ENCODE measurements at places on chromosomes 16 and 17. TPM values are rescaled to one million over a fixed set of nuclear protein-coding genes. Genes with fewer than 3 reads are reported as not detected.

CFAP119 gene
- 1.2 TPM for total RNA-seq

ANKRD40CL gene
- not detected for total RNA-seq

CX3CL1 gene
- 106 TPM for total RNA-seq

TMEM101 gene
- 24.4 TPM for total RNA-seq

SMPD3 gene
- total RNA-seq, result 6.5 TPM

DNA sequence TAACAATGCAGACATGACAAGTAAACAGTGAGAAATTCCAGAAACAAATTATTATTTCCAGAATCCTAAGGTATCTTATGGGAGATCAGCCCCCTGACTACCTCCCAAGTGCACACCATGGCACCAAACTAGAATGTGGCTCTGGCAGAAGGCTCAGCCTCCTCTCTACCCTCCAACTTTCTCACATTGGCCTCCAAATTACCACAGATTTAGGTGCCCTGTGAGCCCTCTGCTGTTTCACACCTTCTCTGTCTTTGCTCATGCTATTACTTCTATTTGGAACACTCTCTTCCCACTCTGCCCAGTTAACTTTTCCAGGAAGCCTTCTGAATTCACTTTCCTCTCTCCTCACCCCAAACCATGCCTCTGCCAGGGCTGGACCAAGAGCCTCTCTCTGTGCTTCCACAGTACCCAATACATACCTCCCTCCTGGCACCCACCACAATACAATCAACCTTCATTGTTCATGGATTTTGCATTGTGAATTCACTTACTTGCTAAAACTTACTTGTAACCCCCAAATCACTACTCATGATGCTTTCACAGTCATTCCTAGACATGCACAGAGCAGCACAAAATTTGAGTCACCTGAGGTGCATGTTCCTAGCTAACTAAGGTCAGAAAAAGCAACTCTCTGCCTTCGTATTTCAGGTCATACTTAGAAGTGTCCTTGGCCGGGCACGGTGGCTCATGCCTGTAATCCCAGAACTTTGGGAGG, 31.4 kb downstream of the SMG6 start:
- DNase-seq, result no peak

- no peak for DNase-seq
These were observed 118.1 kb downstream of the HIC1 start for GRCh38 chr17:2172999-2173398.

DNA sequence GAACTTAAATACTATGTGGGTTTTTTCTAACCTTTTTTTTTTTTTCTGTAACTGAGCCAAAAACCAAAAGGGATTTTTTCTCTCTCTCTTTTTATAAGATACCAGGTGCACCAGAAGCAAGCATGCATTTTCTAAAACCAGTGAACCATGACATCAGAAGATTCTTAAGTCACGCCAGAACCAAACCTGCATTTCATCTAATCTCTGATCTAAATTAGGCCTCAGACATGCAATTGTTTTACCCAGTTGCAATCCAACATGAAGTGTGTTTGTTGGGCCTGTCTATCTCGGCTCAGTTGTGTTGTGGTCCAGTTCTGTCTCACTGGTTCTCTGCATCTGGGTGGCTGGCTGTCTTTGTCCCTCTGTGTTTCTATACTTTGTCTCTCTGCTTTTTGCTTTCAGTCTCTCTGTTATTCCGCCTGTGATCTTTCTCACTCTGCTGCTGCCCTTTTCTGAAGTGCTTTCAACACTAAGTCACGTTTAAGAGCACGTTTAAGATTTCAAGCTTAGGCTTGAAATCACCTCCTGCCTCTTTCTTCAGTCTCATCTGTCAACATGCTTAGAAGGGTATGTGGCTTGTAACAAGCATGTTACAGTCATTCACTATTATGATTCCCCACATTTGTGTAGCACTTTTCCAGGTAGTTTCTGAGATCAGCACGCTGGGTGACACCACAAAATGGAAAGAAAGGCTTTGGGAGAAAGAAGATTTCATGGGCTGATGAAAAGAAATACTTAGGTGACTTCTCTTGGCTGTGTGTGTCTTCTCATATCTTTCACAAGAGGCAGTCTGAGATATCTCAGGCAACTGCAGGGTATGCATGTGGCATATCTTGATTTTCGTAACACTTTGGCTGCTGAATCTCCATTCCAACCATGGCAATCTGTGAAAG, 488.9 kb downstream of the SHISA9 start:
- no peak for DNase-seq

DNA sequence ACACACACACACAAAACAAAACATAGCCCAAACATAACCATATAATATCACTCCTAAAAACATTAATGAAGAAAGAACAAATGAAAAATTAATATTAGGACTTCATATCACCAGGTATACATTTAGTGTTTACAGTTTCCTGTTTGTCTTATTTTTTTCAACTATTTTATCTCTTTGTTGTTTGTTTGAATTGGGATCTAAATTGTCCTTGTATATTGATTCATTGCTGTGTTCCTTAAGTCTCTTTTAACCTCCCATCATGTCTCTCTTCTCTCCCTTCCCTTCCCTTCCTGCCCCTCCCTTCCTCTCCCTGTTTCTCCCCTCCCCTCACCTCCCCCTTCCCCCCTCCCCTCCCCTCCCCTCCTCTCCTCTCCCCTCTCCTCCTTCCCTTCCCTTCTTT, 23.8 kb upstream of the CBLN1 start:
- no peak for DNase-seq

GRCh38 chr17:57925361-57925990, 29.7 kb downstream of the CUEDC1 start:
- no peak for DNase-seq

DNA sequence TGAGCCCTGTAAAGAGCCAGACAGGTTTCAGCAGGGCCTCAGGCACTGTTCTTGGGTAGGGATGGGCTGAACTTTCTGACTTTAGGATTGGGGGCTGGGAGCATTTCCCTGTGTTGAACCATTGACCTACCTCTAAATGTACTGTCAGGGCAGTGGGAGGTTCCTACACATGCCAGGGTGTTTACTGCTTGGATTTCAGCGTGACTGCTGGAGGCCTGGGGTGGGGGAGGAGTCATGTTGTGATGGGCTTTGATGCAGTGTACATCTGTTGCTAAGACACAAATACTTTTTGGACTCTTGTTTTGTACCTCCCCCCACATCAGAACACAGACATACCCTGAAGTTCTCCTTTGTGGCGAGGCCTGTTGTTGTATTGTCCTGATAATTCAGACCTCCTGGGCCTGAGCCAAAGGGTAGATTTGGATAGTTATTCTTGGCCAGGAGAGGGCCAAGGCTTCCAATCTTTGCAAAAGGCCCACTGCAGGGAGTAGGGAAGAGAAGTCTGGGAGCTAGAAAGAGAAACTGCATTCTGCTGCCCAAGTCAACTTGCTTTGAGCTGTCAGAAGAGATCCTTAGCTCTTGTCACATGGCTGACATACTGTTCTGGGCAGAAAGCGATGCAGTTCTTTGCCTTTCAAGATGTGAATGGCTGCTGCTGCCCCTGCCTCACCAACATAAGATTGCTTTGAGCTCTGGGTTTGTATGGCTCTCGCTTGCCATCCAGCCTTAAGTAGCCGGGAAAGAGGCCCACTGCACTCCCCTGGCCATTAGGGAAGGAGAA, 3.7 kb downstream of the NFE2L1 start:
- peak; percentile 36 for DNase-seq

GRCh38 chr16:9114112-9114511, 22.7 kb downstream of the HAPSTR1 start:
- no peak for DNase-seq

DNA sequence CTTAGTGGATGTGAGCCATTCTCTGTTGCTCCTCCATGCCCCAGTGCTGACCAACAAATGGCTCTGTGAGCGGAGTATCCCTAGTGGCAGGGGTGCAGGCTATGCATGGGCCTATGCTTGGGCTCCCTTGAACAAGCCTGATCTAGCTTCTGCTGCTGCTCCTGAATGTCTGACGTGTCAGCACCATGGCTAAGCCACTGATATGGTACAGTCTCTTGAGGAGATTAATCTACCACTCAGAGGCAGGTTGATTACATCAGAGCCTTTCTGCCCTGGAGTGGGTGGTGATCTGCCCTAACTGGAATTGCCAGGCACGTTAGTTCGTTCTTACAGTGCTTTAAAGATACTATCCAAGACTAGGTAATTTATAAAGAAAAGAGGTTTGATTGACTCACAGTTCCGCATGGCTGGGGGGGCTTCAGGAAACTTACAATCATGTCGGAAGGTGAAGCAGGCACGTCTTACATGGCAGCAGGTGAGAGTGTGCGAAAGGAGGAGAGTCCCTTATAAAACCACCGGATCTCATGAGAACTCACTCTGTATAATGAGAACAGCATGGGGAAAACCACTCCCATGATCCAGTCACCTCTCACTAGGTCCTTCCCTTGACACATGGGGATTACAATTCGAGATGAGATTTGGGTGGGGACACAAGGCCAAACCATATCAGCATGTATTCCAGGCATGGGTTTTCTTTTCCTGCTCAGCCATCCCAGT, 41.5 kb upstream of the B4GALNT2 start:
- DNase-seq, result no peak

DNA sequence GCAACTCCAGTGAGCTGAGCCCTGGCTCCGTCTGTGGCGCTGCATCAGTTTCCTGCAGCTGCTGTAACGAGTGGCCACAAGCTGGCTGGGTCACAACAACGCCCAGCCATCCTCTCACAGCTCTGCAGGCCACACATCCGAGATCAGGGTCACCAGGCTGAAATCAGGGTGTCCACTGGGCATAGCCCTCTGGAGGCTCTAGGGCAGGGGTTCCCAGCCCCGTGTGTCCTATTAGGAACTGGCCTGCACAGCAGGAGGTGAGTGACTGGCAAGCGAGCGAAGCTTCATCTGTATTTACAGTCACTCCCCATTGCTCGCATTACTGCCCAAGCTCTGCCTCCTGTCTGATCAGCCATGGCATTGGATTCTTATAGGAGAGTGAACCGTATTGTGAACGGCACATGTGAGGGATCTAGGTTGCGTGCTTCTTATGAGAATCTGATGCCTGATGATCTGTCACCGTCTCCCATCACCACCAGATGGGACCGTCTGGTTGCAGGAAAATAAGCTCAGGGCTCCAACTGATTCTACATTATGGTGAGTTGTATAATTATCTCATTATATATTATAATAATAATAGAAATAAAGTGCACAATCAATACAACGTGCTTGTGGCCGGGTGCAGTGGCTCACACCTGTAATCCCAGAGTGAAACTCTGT, 176.5 kb downstream of the SEC14L1 start:
- DNase-seq, result no peak
